ENCODE measurements at places on chromosomes 4 and X.

GRCh38 chr4:184666670-184667069 is 17.1 kb downstream of the PRIMPOL start:
- DNase-seq: no peak

GRCh38 chr4:141132709-141133145 is 542 bp downstream of the RNF150 start:
- no peak for DNase-seq

DNA sequence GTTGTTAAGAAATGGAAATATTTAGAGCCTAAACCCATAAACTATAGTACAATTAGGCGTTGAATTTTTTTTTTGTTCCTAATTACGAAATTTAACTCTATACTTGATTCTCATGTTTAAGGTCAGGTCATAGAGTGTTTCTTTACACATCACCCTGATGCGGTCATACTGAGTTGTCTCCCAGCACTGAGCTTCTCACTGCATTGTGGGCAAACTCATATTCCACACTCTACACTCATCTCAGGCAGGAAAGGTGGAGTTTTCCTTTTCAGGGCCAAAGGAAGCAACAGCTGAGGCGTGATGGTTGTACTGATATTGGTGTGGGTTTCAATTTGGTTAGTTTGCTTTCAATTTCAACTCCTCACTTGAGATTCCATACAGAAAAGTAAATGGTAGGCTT is 75.4 kb downstream of the FAT4 start:
- DNase-seq: no peak

- DNase-seq: no peak
These were observed 142.5 kb downstream of the CXXC4 start for GRCh38 chr4:104352211-104352610.

GRCh38 chr4:28868841-28869240 is 1851.3 kb upstream of the PCDH7 start:
- no peak for DNase-seq

GRCh38 chr4:112736718-112737135 is 99.8 kb downstream of the LARP7 start:
- no peak for DNase-seq

DNA sequence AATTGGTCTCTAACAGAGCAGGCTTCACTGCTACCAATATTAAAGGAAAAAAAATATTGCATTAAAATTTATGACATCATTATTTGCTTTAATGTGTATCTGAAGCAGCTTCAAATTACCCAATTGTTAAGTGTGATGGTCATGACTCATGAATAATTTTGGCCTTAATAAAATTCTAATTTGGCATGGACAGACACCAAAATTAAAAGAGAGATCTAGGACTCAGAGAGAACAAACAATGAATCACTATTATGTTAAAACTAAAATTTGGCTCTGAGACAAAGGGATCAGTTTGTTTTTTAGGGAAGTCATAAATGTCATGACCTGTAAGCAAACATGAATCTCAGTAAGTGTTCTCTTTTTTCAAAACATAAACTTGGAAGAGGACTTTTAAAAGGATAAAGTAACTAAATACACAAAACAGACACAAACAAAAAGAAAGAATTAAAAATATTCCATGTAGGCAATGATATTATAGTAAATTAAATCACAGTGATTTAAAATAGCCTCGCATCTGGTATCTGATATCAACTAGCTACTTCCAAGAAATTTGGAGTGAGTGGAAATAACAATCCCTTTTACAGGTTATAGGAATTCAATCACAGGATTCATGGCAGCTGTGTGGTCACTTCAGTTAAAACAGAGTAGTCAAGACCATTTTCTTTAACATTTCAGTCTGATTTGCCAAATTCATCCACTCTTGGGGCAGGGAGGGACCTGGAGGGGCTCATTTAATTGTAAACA is 11.6 kb downstream of the VEGFC start:
- no peak for DNase-seq

DNA sequence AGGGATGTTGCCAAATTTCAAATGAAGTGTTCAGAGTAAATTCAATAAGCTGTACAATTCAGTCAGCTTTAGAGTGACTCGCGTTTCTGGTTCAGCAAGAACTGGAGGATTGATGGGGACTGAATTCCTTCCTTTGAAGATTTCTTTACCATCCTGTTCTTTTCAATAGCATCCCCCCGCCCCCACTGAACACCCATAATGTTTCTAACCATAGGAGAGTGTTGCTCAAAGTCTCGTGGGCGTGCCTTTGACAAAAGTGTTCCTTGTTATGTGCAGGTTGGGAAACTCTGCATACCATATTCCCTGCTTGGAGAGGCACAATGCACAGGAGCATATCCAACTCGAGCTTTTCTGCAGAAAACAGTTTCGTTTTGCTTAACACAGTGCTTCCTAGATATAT is 323.5 kb upstream of the CASK start:
- DNase-seq: no peak

DNA sequence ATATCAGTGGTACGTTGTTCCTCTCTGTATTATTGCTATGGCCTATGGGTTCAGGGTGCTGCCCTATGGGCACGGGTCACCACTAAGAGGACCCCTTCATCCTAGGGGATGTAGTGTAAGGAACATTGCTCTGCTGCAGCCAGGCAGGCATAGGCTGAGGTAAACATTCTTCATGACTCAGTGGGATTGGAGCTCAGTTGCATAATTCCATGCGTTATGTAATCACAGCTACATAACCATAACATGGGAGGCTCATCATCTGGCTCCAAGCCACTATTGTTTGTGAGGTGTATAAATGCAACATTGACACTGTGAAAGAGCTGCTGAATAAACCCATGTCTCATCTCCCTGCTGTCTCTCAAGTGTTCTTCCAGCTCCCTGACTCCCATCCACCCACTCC is 375.2 kb downstream of the MAGEE1 start:
- no peak for DNase-seq

DNA sequence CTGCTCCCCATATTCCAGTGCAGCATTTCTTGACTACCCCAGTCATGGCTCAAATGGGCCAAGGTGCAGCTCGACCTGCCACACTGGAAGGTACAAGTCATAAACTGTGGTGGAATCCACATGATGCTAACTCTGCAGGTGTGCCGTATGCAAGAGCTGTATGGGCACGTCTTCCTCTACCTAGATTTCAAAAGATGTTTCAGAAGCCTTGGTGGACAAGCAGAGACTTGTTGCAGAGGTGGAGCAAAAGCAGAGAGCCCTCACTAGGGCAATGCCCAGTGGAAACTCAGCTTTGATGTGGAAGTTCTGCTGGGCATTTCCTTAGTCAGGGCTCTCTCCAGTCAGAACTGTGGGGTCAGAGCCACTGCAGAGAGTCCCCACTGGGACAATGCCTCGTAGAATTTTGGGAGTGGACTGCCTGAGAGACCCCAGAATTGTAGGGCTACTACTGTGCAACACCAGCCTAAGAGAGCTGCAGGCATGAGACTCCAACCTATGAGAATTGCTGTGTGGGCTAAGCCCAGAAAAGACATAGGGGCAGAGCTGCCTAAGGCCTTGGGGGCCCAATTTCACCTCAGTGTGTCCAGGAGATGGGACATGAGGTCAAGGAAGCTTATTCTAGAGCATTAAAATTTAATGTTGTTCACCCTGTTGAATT is 65.7 kb downstream of the BEX3 start:
- DNase-seq: no peak

DNA sequence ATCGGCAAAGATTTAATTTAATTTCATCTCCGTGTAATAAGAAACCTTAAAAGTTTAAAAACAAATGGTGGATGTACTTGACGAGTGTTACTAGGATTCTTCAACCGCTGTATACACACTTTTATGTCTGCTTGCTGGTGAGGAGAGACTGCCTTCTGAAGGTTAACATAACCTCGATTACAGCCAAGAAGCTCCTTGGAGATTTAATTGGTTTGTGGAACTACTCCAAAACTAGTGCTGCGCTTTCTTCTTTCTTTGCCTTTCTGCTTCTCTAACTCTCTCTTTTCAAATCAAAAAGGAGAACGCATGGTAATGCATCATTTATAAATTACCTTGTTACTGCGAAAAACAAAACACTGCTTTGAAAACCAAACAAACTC is 109.0 kb downstream of the ANTXR2 start:
- DNase-seq: no peak

DNA sequence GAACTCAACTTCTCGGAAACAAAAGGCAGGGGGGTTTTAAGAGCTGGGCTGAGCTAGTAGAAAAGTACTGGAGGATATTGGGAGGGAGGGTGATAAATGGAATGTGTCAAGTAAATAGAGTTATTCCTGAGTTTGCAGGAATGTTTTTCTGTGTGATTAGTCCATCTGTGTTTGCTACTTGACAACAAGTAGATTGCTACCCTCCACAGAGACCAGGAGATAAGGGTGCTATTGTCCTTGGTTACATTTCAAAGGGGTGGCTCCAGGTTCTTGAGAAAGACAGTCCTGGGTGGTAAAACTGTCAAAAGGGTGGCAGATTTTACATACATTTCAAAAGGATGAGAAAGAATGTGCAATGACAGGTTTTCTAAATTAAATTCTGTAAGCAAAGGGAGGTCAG is 181.2 kb upstream of the PPP3CA start:
- DNase-seq: no peak

DNA sequence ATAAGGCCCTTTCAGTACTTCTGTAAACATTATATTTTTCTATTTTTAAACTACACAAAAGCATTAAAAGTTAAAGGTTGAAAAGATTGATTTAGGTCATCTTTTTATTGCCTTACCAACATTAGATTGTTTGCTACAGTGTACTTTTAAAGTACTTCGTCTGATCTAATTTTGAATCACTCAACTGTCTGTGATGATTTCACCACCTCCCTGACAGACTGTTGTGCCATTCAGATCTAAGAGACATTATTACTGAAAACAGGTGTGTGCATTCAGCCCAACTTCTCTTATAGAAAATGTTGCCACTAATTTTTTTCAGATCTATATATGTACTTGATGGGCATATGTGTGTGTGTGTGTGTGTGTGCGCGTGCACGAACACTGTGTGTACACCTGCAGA is 39.3 kb downstream of the GASK1B start:
- DNase-seq: no peak

DNA sequence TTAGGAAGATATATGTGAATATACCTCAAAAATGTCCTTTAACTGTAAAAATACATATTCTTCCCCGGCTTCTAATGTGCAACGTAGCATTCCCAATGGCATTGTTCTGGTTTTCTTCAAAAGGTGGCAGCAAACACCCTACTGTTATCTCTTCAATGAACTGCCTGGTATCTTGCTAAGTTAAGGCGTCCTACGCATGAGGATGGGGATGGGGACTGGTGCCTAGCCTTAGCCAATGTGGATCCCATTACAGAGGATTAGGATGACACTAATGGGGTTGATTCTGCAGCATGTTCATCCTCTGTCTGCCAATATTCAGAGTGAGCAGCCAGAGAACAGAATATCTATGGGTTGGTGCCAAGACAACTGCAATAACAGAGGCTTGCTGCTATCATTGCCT is 334.9 kb upstream of the ADGRL3 start:
- no peak for DNase-seq

- no peak for DNase-seq
These were observed 9.3 kb downstream of the ATP5ME start for GRCh38 chr4:664713-665231.

GRCh38 chr4:15525080-15525479 is 55.4 kb downstream of the CC2D2A start:
- DNase-seq: no peak

DNA sequence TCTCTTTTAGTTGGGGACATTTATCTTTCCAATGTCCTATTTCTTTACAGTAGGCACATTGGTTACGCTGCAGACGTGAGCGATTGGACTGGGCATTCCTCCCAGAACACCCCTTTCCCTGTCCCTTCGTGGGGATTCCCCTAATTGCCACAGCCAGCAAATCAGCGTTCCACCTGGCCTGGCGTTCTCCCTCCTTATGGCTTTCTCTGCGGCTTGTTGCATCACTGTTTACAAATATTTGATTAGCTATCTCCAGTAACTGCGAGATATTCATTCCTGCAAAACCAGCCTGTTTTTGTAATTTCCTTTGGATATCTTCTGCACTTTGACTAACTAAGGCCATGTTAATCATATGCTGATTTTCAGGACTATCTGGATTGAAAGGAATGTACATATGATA is 202.5 kb upstream of the KLF8 start:
- no peak for DNase-seq

- DNase-seq: no peak
These were observed 15.4 kb downstream of the HMGB2 start for GRCh38 chr4:173318648-173319211.

DNA sequence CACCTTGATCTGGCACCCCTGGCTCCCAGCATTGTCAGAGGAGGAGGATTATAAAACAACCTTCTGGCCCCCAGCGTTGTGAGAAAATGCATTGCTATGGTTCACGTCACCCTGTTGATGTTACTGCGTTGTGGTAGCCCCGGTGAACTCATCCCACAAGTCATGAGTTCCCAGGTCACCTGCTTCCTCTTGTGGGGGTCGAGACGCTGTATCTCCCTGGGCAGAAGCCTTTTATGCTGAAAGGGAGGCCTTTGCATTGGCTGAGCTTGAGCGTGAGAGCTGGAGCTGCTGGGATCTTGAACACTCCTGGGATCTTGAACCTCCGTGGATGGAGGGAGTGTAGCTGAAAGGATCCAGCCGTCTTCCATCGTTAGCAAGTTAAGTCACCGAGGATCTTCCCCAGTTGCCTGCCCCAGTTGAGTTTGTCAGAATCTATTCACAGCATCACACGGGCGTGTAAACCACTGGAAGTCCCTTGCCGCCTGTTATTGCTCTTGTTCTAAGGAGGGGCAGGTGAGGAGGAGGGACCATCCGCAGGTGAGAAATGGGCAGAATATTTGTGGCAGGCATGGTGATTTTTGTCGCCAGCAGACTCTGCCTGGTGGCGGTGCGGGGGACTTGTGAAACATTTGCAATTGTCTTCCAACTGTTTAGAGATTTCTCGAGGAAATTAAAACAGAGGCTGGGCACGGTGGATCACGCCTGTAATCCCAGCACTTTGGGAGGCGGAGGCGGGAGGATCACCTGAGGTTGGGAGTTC is 299.9 kb downstream of the ASMT start:
- DNase-seq: no peak

DNA sequence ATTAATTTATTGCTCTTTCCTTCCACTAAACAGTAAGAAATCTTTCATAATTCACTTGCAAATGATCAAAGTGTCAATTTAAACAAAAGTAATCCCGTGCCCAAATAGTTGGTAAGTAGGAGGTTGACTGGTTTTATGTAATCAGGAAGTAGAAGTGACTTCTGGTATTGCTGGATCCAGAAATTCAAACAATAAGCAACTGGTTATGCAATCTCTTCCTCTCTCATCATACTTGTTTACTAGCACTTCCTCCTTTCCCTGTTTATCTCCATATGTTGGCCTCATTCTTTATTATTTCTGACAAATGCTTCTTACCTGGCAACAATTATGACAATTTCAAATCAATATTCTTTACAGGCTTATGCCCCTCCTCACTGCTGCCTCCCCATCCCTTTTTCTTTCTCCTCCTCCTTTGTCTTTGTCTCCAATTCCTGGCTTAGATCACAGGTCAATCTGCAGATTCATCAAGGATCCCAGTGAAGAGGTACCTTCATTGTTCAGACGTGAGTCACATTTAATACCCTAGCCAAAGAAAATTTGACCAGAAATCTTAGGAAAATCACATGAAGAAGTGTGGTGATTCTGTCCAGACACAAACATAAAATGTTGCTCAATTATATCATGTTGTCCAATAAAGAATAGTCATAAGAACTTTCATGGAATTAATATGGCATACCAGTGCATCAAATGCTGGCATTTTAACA is 323.2 kb upstream of the PCDH7 start:
- DNase-seq: no peak

- no peak for DNase-seq
These were observed 2.4 kb downstream of the NKX3-2 start for GRCh38 chr4:13541720-13542576.

- no peak for DNase-seq
These were observed 159.8 kb downstream of the CPEB2 start for GRCh38 chr4:15162046-15162445.

- DNase-seq: no peak
These were observed 130.4 kb upstream of the GABRA2 start for GRCh38 chr4:46520361-46520760.
